Activated CD4-positive, alpha-beta T cell treated with anti-CD3 and anti-CD28 coated beads for 1 hour (primary cell): ENCODE measurements at places on chromosomes 16 and 17.

DNA sequence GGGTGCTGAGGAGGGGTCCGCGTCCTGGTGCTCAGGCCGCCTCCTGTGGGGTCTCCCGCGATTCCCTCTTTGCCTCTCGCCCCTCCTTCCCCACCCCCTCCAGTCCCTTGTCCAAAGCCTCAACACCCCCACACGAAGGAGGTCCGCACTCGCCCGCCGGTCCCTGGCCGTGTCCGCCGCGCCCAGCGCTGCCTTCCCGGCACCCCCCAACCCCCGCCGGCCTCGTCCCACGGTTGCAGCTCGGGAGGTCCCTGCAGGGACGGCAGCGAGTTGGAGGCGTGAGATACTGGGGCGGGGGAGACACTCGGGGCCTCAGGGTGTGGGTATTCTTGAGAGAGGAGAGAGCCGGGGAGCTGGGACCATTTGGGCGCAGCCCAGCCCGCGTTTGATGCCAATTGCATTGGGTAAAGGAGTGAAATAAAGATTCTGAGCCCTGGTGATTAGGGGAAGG, 468 bp downstream of the FLYWCH2 start:
- no peak for DNase-seq

- no peak for DNase-seq
Observed at GRCh38 chr16:23771642-23772041, 16.8 kb downstream of the CHP2 start.

- peak; percentile 58 for DNase-seq
Observed at GRCh38 chr16:117379-118365, 20.8 kb downstream of the NPRL3 start.

DNA sequence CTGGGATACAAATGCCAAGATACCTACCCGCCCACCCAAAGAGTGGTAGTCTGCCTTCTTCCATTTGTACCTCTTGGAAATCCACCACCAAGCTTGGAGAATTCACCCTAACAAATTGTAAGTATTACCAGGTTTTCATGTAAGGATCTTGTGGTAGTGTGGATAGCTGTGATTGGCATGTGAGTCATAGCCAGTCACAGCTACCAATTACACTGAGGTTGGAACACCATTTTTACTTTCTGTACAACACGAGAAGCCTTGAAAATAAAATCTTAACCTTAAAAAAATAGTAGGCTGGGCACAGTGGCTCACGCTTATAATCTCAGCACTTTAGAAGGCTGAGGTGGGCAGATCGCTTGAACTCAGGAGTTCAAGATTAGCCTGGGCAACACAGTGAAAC, 18.5 kb upstream of the SLC35G3 start:
- DNase-seq = no peak

GRCh38 chr16:57802341-57803133, at the start of gene KIFC3:
KIFC3 (minus strand) TSS chr16:57802491; CDS start chr16:57798243, 4,248 bp downstream.
- DNase-seq = peak; percentile 56

DNA sequence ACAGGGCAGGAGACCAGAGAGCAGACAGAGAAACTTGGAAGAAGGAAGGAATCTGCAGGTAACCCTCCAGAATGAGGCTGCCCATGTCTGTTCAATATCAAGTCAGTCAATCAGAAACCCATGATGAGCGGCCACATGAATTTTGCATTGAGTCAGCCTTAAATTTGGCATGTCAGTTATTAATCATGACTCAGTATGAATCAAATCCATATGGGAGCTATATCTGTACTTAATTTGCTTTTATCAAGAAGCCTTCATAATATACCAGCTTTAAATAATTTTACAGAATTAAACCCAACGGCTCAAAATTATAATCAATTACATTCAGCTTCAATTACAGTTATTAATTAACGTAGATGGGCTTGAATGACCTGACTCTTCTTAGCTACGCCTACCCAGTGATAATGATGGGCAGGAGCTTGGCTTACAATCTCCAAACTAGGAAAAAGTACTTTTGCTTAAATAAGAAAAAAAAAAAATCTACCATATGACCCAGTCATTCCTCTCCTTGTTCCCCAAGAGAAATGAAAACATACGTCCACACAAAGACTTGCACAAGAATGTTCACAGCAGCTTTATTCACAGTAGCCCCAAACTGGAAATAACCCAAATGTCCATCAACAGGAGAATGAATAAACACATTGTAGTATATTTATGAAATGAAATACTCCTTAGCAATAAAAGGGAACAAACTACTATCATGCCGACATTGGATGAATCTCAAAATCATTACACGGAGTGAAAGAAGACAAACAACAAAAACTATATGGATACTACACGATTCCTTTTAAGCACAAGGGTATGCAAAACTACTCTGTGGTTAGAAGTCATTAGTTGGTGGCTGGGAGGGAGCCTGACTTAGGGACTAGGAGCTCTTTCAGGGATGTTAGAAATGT, 48.6 kb downstream of the SLC39A11 start:
- no peak for DNase-seq

- no peak for DNase-seq
Observed at GRCh38 chr16:21175397-21175796, 16.9 kb downstream of the LDAF1 start.

DNA sequence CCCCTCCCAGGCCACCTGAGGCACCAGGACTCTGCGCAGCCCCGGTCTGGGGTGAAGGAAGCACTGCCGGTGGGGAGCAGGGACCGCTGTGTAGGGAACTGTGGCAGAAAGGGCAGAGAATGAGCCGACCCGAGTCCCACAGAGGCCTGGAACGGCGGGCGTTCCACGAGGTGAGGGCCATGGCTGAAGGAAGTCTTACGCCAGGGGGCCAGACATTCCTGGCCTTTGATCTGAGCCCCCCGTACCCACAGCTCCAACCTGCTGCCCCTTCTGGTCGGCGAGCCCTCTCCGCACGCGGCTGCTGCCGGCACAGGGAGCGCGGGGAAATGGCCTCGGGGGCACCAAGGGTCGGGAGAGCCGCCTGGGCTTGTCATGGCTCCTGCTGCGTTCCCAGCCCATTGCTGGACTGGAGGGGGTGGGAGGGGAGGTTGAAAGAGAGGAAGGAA, 1.4 kb upstream of the WNT3 start:
- no peak for DNase-seq
